ENCODE measurements at places on chromosomes 7 and 10. TPM values are rescaled to one million over a fixed set of nuclear protein-coding genes. Genes with fewer than 3 reads are reported as not detected.

Gene COL13A1
- not detected for total RNA-seq

Gene CLDN3
- not detected for total RNA-seq

Gene INSYN2A
- total RNA-seq = not detected

Gene NXPH1
- not detected for total RNA-seq

Gene CPA4
- total RNA-seq = 1.3 TPM

Gene SUN3
- not detected for total RNA-seq

Gene RASA4B
- total RNA-seq = 0.65 TPM

Gene UFSP1
- total RNA-seq = 11.0 TPM

Gene HKDC1
- under 0.01 TPM for total RNA-seq

Gene PON3
- total RNA-seq = 5.1 TPM

Gene PRTFDC1
- 15.7 TPM for total RNA-seq

Gene NOS3
- 14.1 TPM for total RNA-seq

Gene ZC3HAV1L
- total RNA-seq = 55.2 TPM

Gene PTPRE
- 3.5 TPM for total RNA-seq

Gene TUBB8
- not detected for total RNA-seq

Gene LIPM
- not detected for total RNA-seq

Gene RNF32
- total RNA-seq = 0.54 TPM

Gene FGF8
- total RNA-seq = not detected

Gene SLC39A12
- not detected for total RNA-seq

Gene PSMG3
- 20.0 TPM for total RNA-seq

Gene ARID5B
- total RNA-seq = 18.5 TPM

Gene AS3MT
- total RNA-seq = 2.4 TPM

Gene KIAA1549
- 14.3 TPM for total RNA-seq

Gene LMOD2
- total RNA-seq = not detected

Gene POR
- 183 TPM for total RNA-seq

Gene FAM53B
- 77.0 TPM for total RNA-seq

Gene CD36
- total RNA-seq = 0.39 TPM

Gene SYCE1
- not detected for total RNA-seq

Gene AFAP1L2
- 80.5 TPM for total RNA-seq

Gene WDFY4
- total RNA-seq = not detected

Gene LAMTOR4
- total RNA-seq = 91.9 TPM

Gene SH2B2
- 2.9 TPM for total RNA-seq

Gene SPDYE1
- total RNA-seq = not detected

Gene GPR26
- not detected for total RNA-seq

Gene IRF5
- total RNA-seq = 0.22 TPM

Gene NDUFB8
- 139 TPM for total RNA-seq
